RPMI7951 (cell line): ENCODE measurements at places on chromosomes 16 and 17.

DNA sequence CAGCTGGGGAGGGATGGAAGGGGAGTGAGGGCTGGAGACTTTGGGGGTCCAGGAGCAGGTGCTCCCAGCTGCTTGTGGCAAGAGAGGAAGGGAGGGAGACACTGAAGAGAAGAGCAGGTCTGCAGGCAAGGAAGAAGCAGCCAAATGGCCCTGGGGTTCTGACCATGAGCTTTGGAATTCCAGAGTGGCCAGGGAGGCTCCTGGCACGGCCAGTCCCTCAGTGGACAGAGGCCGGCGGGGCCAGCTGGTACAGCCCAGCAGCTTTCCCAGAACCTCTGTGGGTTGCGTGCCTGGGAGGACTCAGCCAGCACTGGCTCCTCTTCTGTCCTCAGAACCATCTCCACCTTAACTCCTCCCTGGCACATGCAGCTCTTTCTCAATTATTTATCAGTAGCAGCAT, 233.0 kb downstream of the MSI2 start:
- peak; percentile 94 for DNase-seq

GRCh38 chr16:17230932-17231581, 239.7 kb downstream of the XYLT1 start:
- DNase-seq: no peak

GRCh38 chr17:4083187-4083586, 59.6 kb downstream of the ZZEF1 start:
- no peak for DNase-seq

GRCh38 chr16:81863630-81864352, 84.7 kb downstream of the PLCG2 start:
- no peak for DNase-seq

DNA sequence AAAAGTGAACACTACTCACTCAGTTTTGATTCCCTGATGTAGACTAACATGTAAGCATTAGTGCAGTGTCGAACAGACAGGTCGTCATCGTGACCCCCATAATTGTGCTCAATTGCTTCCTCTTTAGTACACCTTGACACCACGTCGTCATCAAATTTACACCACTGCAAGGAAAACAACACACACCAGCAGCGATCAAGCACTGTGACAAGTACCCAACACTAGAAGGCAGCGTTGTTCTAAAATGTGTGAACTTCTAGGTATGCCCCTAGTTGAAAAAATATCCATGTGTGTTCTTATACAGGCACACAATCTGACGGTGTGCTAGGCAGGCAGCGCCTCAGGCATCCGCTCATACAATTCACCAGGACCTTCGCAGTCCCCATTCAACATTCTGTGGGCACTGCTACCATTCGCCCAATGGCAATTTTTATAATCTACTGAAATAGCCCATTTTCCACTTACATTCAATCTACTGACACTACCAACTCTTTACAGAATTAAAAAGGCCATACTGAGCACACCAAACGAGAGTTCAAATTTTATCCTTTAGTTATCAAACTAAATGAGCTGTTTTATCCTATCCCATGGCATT, 23.1 kb downstream of the LITAFD start:
- DNase-seq: peak; percentile 34

GRCh38 chr17:31339906-31340661, 18.7 kb upstream of the EVI2A start:
- DNase-seq: peak; percentile 74

DNA sequence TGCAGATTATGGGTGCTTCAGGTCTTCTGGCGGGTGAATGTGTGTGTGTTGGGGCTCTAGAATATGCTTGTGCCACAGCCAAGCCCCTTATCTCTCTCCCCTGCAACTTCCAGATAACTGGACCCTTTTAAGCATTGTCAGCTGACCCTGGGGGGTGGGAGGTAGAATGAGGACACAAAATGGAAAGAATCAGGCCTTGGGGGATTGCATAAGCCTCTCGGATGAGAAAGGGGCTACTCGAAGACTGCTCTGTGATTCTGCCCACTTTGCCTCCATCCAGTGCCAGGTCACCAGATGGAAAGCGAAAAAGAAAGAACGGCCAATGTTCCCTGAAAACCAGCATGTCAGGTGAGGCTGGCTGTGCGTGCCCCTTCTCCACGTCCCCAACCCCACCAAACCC, 13.8 kb downstream of the THRA start:
- DNase-seq: no peak

DNA sequence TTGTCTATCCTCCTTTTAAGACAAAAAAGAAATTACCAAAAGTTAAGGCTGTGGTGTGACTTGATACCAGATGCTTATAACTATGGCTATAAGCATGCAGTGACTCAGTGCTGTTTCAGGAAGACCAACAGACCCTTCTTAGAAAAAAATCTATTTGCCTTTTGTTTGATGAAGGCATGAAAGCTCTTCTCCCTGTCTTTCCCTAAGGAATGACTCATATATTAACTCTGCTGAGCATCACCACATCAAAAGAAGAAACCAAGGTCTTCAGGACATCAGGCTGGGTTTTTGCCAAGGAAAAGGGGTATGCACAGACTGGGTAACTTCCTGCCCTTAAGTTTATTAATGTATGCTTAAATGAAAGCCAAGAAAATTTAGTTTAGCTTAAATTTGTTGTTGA, 47.1 kb downstream of the VMP1 start:
- DNase-seq: peak; percentile 99

DNA sequence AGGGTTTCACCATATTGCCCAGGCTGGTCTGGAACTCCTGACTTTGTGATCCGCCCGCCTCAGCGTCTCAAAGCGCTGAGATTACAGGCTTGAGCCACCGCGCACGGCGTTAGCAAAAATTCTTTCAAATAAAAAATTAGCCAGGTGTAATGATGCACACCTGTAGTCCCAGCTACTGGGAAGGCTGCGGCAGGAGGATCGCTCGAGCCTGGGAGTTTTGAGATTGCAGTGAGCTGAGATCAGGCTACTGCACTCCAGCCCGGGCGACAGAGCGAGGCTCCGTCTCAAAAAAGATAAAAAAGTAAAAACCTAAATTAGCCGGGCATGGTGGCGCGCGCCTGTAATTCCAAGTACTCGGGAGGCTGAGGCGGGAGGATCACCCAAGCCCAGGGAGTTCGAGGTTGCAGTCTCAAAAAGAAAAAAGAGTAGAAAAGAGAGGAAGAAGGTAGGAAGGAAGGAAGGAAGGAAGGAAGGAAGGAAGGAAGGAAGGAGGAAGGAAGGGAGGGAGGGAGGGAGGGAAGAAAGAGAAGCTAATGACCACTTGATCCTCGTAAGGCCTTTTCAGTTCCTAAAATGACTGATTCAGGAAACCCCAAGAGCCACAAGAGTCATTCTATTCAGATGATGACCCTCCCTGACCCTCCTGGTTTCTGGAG, 59.2 kb downstream of the SRL start:
- no peak for DNase-seq

GRCh38 chr16:78034530-78034929, 12.2 kb downstream of the CLEC3A start:
- peak; percentile 56 for DNase-seq

GRCh38 chr17:7769854-7770253, 52.3 kb downstream of the DNAH2 start:
- no peak for DNase-seq

GRCh38 chr17:50018909-50019308, 23.9 kb upstream of the DLX3 start:
- DNase-seq: no peak

DNA sequence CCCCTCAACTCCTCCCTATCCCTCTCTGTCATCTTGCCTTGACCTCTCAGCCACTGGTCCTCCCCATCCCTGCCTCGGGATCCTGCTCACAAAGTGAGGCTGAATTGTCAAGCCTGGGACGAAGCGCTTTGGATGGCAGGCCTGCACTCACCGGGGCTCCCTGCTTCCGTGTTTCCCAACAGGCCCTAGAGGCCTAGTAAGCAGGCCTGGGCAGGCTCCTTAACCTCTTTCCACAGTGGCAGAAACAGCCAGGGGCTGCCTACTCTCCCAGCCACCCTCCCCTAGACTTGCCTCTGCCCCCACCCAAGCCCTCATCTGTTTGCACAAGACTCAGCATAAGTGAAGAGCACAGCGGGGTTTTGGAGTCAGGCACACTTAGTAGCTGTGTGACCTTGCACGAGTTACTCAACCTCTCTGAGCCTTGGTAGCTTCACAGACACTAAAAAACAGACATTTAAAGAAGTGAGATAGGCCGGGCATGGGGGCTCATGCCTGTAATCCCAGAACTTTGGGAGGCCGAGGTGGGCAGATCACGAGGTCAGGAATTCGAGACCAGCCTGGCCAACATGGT, 5.0 kb upstream of the FADS6 start:
- no peak for DNase-seq

GRCh38 chr17:21548236-21548635, 144.1 kb upstream of the KCNJ18 start:
- peak; percentile 61 for DNase-seq

- no peak for DNase-seq
These were observed 4.5 kb upstream of the CNP start for GRCh38 chr17:41962111-41962510.

DNA sequence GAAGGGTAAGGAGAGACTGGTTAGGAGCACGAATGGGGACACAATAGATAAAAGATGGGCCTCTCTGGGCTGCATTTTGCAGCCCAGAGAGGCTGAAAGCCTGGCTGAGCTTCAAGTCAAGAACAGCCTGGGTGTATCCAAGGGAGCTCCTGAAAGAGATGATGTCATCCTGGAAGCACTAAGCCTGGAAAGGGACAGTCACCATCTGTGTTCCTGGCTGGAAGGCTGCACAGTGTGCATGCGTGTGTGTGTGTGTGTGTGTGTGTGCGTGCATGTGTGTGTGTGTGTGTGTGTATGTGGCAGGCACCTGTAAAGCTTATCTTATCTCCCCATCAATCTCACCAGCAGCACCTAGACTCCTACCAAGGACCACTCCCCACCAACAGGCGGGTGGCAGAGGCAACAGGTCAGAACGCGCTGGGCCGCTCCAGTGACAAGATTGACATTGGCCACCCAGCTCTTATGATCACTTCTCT, 44.1 kb downstream of the COG7 start:
- peak; percentile 24 for DNase-seq

DNA sequence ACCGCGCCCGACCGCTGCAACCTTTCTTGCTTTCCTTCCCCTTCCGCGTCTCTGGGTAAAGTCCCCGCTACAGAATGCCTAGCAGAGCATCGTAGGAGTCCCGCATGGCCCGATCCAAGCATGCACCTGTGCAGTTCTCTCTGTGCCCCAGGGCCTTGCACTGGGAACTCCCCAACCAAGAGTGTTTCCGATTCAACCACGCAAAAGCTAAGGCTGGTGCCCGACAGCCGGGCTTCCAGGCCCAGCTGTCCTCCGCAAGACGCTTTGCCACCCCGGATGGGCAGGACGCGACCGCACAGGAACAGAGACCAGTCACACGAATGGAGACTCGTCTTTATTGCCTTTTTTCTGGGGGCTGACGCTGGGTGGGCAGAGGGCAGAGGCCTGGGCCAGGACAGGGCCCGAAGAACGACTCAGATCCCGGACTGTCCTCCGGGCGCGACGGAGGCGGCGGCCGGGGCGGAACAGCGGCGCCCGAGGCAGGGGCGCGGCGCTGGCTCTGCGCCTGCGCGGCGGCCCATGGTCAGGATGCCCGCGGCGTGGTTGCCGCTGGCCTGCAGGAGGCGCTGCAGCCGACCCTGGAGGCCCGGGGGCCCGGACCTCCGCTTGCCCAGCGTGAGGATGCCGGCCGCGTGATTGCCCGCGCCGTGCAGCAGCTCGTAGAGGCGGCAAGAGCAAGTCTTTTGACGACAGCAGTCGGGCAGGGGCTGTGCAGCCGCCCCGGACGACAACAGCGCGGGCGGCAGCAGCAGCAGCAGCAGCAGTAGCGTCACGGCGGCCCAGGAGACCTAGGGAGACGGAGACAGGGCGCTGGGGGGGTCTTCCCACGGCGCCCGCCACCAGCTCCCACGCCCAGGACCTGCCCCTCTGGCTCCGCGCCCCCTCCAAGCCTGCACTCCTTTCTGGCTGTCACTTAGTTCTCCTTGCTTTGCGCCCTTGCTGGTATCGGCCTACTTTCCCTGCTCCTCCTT, 1.2 kb downstream of the HCRT start:
- DNase-seq: peak; percentile 45

DNA sequence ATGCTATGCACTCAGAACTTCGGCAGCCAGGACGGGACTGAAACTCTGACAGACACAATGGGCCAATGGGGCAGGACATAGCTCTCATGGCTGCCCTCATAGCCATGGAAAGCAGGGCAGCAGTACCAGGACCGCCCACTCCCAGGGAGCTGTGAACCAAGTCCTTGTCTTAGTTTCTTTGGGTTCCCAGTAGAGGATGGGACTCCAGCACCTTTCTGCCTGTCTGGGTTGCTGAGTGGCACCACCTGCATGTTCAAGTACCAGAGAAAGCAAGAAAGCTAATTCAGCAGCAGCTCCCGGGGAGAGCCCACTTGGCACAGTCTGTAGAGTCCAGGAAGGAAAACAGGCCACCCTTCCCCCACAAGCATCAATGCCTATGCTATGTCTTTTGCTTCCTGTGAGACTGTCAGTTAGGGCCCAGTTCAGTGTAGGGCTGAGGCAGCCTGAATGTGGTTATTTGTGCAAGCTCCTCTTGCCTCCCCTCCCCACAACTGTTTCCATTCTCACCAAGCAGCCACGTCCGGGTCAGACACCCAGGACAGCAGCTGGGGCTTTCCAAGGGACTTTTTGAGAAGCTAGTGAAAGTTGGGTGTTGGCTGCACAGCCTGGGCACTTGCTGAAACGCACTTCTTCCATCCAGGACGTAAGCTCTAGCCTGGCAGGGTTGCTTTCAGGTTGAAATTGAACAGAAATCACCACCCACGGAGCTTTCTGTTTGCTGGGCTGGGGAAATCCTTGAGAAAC, 7.8 kb downstream of the SUPT4H1 start:
- peak; percentile 18 for DNase-seq

DNA sequence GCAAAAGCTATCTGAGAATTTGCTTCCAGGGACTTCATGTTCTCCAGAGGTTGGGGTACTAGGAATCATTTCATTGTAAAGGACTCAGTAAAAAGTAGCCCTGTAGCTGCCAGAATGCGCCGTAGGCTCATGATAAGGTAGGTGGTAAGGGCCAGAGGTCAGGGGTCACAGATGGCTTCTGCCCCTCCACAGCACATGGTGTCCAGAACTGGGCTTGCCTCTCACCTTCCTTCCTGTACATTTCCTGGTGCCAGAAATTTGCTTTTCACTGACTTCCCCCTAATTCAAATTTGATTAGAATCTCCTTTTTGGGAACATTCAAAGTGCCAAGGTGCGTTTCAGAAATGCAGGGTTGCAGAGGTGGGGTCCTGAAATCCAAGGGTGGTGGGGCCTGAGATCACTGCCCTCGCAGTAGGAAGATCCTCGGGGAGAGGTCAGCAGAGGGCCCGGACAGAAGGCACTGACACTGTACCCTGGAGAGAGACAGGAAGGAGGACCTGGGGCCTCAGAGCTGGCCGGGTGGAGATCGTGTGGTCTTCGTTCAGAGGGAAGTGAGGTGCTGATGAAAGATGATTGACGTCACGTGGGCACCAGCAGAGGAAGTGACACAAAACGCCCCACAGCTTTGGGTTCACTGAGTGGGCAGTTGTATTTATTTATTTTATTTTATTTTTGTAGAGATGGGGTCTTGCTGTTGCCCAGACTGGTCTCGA, 25.5 kb upstream of the METRNL start:
- no peak for DNase-seq
